ENCODE measurements at places on chromosomes 12 and 14.

DNA sequence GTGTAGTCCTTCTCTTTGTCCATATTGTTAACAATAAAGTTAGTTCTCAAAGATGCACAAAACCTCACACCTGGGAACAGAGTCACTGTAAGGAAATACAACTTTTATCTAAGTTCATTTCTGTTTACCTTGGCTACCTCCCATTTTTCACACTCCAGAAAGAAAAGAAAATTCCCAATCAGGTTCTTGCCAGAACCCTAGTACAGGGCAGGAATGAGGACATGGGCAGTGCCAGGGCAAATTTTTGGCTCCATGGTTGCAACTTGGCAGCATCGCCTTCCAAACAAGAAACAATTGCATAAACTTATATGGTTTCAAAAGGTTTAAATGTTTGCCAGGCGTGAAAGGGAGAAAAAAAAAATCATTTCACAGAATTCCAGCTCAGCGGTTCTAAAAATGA, 296.3 kb upstream of the PRKD1 start:
- no peak for DNase-seq

- peak; percentile 32 for DNase-seq
Observed at GRCh38 chr12:3083921-3084347, 6.8 kb downstream of the TSPAN9 start.

DNA sequence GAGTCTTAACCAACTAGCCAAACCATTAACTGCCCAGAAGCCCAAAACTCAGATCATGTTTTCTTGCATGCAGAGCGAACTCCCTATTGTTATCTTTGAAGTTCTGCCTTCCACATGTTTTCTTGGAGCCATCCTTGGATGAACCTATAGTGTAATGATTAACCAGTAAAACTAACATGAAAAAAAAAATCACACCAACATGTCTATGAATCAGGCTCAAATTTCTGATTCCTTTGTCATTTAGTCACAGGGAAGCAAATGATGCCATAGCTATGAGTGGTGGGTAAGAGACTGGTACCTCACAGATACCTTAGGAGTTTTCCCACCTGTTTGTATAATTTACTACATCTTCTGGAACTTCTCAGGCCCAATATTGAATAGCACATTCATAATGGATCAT, 70.7 kb downstream of the PTPRO start:
- DNase-seq = no peak

DNA sequence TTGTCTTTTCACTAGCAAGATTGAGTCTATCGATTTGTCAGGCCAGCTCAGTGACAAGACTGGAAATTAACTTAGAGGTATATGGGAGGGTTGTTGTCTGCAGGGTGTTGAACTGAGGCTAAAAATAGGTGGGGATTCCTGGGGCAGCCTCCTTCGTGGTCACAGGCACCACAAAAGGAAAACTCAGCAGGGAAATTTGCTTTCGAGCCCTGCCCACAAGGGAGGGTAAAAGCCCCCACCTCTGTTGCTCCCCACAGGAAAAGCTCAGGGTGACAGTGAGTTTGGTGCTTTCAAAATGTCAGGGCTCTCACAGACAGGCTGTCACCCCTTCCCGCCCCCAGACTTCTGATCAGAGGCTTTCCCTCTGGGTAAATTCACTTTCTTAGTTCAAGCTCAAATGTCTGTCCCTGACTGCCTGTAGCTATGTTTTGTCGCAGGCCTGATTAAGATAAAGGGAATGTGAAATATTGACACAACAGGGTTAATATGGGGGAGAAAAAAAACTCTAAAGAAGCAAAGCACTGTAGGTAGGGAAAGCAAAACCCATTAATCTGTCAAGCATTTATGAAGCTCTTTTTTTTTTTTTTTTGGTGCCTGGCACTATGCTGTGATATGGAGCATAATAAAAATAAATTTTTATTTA, 11.7 kb upstream of the NFKBIA start:
- no peak for DNase-seq

DNA sequence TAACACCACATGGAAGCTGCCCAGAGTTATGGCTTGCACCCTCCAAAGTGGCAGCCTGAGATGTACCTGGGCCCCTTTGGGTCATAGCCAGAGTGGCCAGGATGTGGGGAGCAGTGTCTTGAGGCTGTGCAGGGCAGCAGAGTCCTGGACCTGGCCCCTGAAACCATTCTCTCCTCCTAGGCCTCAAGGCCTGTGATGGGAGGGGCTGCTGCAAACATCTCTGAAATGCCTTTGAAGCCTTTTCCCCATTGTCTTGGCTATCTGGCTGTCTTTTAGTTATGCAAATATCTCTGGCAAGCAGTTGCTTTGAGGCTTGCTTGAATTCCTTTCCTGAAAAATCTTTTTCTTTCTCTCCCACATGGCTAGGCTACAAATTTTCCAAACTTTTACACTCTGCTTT, 356.5 kb downstream of the DAD1 start:
- DNase-seq = no peak

DNA sequence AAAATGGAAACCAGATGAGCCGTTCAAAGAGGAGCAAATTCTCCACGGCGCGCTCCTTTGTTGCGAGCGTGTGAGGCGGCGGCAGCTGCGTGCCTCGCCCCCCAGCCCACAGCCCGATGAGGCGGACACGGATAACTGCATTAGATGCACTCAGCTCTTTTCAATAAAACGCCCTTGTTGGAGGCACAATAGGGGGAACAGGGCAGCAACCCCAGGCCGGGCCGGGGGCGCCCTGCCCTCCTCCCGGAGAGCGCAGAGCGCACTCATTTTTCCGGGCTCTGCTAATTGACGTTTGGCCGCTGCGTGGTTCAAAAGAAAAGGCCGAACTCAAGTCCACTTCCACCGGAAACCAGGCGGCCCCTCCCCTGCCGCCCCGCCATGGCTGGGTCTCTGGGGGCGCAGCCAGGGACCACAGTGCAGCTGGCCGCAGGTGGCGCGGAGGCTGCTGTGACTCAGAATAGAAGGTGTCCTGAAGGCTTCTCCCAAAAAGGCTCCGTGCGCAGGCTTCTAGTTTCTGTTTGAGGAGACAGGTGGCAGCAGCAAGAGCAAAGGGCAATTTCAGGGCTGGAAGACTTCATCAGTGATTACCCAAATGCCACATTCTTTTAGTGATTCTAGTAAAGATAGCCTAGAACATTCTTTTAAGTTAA, 29.0 kb upstream of the SMOC1 start:
- DNase-seq = no peak

DNA sequence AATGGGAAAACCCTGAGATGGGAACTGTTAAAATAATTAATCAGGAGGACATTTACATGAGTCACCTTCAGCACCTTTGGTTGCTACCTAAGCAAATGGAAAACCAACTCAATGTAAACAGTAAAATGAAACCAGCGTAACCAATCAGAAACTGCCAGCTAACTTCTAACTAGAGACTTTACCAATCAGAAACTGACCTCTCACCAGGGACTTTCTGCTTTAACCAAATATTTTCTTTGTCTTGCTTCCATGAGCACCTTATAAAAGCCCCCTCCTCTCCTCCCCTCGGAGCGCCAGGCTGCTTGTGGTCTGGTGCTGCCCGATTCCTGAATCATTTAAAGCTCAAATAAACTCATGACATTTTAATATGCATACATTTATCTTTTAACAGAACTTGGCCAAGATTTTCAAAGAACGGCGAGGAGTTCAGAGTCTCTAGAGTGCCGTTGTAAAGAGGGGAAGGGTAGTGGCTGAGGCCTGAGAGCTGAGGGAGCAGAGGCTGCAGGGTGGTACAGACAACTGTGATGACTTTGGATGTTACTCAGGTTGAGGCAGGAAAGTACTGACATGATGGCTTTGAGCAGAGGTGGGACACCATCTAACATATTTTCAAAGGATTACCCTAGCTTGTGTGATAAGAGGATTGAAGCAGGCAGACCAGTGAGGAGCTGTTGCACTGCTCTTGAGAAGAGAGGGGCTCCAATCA, 183.6 kb downstream of the CRADD start:
- DNase-seq = no peak

GRCh38 chr14:88831284-88831683, 6.8 kb downstream of the TTC8 start:
- DNase-seq = peak; percentile 65

- no peak for DNase-seq
Observed at GRCh38 chr14:50820786-50821509, 10.0 kb downstream of the NIN start.

GRCh38 chr12:52715416-52715815, 12.1 kb upstream of the KRT77 start:
- DNase-seq = no peak

- no peak for DNase-seq
Observed at GRCh38 chr12:98868076-98868475, 223.0 kb downstream of the APAF1 start.

- DNase-seq = no peak
Observed at GRCh38 chr12:95397571-95397970, 76.4 kb upstream of the METAP2 start.

- DNase-seq = no peak
Observed at GRCh38 chr14:105316968-105317510, 2.5 kb downstream of the PACS2 start.

GRCh38 chr14:84483072-84483420, 1046.9 kb upstream of the FLRT2 start:
- no peak for DNase-seq

- peak; percentile 89 for DNase-seq
Observed at GRCh38 chr12:122064780-122065588, 13.6 kb upstream of the MLXIP start.

DNA sequence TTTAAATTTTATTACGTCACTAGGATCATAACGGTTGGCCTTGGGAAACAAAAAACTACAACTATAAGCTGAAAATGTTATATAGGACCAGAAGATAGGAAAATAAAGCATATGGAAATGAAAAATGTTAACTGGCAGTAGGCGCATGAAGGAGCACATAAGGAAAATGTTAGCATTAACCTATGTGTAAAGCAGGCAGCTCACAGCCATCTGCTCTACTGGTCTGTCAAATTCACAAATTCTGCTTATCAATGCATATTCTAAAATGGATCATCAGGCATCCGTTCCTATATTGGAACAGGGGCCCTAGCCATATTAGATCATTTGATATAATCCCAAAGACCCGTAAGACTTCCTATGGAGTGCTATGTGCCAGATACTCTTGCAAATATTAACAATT, 263.9 kb downstream of the MDGA2 start:
- no peak for DNase-seq

DNA sequence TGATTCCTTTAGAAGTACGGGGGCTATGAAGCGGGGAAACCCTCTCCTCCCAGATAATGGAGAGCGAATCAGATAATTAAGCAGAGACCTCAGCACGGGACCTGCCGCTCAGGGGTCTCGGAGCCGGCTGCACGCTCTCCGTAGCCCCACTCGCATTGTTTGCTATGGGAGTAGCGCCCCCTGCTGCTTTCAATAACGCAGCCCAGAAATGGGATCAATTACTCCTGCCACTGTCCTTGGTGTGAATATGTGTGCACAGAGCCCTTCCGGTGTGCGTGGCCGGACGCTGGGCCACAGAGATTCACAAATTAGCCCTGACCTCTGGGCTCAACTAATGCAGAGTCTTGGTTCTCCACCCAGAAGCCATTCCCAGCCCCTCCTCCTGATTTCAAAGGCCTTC, 76.4 kb upstream of the TMEM132C start:
- DNase-seq = no peak

GRCh38 chr12:131432532-131433260, 278.2 kb upstream of the SFSWAP start:
- no peak for DNase-seq

GRCh38 chr12:127373559-127373958, 893.4 kb upstream of the TMEM132C start:
- DNase-seq = no peak

- peak; percentile 88 for DNase-seq
Observed at GRCh38 chr14:52032204-52032801, 36.6 kb downstream of the NID2 start.

GRCh38 chr12:68585966-68586365, 24.7 kb upstream of the RAP1B start:
- DNase-seq = peak; percentile 21

DNA sequence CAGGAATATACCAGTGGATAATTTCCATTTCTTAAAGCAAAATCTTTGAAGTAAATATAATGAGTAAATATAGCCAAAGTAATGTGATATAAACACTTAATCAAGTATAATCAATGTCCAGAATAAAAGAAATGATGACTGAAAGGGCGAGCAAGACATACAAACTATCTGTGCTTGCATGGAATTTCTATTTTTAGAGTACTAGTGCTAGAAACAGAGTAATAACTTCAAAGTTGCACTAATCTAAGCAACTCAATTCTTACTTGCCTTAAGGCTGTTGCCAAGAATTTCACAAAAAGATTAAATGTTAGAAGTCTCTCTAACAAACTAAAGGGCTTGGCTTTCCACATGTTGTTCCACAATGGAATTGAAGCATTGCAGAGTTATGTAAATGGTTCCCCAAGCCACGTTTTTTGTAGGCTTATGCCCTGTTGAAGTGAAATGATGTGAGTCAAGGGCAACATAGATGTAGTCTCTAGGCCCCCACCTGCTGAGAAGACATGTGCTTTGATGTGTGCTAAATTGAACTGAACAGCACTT, 175.0 kb upstream of the LMNTD1 start:
- DNase-seq = no peak

- DNase-seq = no peak
Observed at GRCh38 chr14:97253756-97254155, 456.6 kb downstream of the VRK1 start.

GRCh38 chr12:119649202-119649808, 18.6 kb upstream of the PRKAB1 start:
- peak; percentile 3 for DNase-seq

GRCh38 chr14:97703006-97703760, 906.0 kb downstream of the VRK1 start:
- DNase-seq = no peak

- DNase-seq = no peak
Observed at GRCh38 chr12:6834254-6834653, 6.0 kb downstream of the P3H3 start.

GRCh38 chr14:90509403-90509802, 112.6 kb downstream of the CALM1 start:
- no peak for DNase-seq

GRCh38 chr12:95693689-95694088, 96.9 kb downstream of the NTN4 start:
- DNase-seq = no peak

Measured in fibroblast of skin of right quadriceps (primary cell).